Germinal center (tissue), 1 donor: ENCODE measurements at places on chromosomes 6 and 20.

DNA sequence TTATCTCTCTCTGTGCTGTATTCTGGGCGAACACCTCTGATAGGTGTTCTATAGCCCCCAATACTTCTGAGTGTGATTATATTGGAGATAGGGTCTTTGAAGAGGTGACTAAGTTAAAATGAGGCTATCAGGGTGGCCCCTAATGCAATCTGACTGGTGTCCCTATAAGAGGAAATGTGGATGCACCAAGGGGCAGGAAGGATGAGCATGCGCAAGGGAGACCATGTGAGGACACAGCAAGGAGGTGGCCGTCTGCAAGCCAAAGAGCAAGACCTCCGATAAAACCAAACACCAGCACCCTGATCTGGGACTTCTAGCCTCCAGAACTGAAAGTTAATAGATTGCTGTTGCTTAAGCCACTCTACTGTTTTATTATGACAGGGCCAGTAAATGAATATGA is 69.2 kb downstream of the CHMP4B start:
- no peak for DNase-seq

DNA sequence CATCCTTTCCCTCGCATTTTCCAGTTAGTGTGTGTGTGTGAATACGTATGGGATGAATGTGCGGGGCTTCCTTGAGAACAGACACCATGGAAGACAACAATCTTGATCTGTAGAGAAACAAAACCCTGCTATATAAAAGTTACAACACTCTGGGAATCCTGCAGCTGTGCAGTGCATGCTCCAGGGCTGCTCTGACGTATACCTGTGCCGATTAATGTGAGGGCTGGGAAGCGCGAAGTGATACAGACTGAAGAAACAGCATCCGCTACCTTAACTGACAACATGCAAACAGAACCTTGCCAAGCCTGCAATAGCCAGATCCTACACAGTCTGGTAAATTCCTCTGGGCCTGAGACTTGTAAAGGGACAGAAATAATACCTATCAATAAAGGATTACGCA is 31.6 kb upstream of the MTRF1L start:
- no peak for DNase-seq

GRCh38 chr6:105839266-105839665 is 246.9 kb upstream of the PRDM1 start:
- no peak for DNase-seq

- DNase-seq, result no peak
Measured at GRCh38 chr6:12483712-12484111, 193.6 kb downstream of the EDN1 start.

- no peak for DNase-seq
Measured at GRCh38 chr20:4795394-4795793, 73.7 kb downstream of the PRND start.

GRCh38 chr20:10971096-10971495 is 297.3 kb upstream of the JAG1 start:
- DNase-seq, result no peak

GRCh38 chr6:104813552-104813951 is 46.2 kb downstream of the HACE1 start:
- DNase-seq, result no peak

DNA sequence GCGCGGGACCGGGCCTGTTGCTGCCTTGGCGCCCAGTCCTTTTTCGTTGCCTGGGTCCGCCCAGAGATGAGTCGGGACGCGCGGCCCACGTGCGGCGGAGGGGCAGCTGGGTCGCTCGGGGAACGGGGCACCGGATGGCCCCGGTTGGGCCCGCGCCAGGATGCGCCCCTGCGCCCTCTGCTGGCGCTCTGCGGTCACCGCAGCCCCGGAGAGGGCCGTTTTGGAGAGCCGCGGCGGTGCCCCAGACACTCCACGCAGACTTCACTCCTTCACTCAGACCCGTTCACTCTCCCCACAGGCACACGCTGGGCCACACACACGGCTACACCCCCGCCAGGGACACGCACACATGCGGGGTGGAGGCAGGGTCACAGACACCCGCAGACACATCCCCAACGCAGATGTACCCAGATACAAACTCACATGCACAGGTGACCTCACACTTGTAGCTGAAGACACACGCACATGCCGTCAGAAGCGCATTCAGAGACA is 38.8 kb downstream of the SRC start:
- peak; percentile 78 for DNase-seq

DNA sequence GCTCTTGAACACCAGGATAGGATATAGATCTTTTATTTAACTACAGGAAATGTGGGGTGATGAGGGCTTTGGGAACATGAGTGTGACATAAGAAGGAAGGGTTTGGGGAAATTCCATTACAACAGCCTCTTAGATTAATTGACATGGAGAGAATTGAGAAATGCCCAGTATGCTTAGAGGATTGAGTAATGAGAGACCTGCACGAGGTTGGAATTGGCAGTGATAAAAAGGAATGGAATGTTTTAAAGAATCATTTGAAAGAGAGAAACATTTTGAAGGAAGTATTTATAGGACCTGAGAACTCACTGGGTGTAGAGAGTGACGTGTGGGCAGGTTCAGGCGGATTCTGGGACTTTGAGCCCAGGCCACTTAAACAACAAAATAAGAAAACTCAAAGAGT is 227.0 kb downstream of the BMP2 start:
- no peak for DNase-seq
